ENCODE measurements at places on chromosomes 4 and X.

DNA sequence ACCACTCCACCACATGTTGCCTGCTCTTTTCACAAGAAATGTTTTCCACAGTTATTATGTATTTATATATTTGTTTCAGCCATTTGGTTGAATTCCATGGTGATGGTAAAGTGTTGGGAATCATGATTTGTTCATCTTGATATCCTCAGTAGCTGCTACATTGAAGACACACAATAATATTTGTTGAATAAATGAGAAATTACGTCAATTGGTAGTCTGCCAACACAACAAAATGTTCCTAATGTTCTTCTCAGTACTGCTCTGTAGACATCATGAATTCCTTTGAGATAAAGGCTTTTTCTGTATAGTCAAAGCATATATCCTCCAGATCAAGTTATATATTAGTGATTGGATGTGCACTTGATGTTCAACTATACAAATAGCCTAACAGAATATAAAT is 29.5 kb downstream of the CXXC4 start:
- no peaks in the 10 kb centered on the region for H3K36me3 ChIP-seq
- no peak overlapping the region for H3K27ac ChIP-seq
- no peaks in the 10 kb centered on the region for H3K4me1 ChIP-seq
- DNase-seq = no peak
- H3K27me3 ChIP-seq = no peaks in the 10 kb centered on the region

- no peak overlapping the region for H3K27ac ChIP-seq
- H3K4me1 ChIP-seq = no peaks in the 10 kb centered on the region
- no peaks in the 10 kb centered on the region for H3K36me3 ChIP-seq
- peak; percentile 21 for DNase-seq
- H3K4me3 ChIP-seq = no peak overlapping the region
These were observed 7.2 kb downstream of the TBC1D14 start for GRCh38 chr4:6916587-6917460.

DNA sequence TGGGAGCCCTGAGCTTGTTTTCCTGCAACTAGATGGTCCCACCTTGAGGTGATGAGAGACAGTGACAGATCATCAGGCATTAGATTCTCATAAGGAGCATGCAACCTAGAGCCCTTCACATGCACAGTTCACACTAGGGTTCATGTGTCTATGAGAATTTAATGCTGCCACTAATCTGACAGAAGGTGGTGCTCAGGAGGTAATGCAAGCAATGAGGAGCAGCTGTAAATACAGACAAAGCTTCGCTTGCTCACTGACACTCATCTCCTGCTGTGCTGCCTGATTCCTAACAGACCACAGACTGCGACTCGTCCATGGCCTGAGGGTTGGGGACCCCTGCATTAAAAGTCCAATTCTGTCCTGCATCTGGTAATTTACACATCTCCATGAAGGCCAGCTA is 141.6 kb downstream of the KCNIP4 start:
- peaks cover 30% of the 10 kb centered on the region for H3K4me1 ChIP-seq
- H3K27me3 ChIP-seq = no peaks in the 10 kb centered on the region
- H3K27ac ChIP-seq = no peak overlapping the region
- H3K4me3 ChIP-seq = no peak overlapping the region
- H3K36me3 ChIP-seq = no peaks in the 10 kb centered on the region

DNA sequence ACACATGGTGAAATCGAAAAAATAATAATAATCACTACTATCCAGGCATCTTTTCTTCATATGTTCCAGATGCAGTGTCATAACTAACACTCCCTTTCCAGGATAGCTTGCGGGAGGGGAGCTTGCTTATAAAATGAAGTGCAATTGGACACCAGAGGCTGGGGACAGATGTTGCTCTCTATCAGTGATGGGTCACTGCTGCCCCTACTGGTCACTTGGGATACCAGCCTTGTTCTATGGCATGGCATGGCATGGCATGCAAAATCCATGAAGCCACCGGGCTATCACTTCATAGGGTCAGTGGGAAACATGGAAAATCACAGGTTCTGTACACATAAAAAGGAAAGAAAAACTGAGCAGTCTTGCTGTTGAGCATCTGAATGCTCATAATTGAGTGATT is 168.1 kb downstream of the GLRA2 start:
- H3K4me1 ChIP-seq = 0 out of 2 replicates have a peak, but pooled peaks cover 3% of the 10 kb centered on the region
- no peaks in the 10 kb centered on the region for H3K27me3 ChIP-seq
- no peaks in the 10 kb centered on the region for H3K36me3 ChIP-seq
- H3K4me3 ChIP-seq = no peak overlapping the region
- H3K27ac ChIP-seq = no peak overlapping the region
- peak; percentile 26 for DNase-seq

GRCh38 chr4:89077761-89078160 is 20.8 kb upstream of the FAM13A start:
- H3K27me3 ChIP-seq = no peaks in the 10 kb centered on the region
- no peaks in the 10 kb centered on the region for H3K36me3 ChIP-seq
- no peak overlapping the region for H3K27ac ChIP-seq

DNA sequence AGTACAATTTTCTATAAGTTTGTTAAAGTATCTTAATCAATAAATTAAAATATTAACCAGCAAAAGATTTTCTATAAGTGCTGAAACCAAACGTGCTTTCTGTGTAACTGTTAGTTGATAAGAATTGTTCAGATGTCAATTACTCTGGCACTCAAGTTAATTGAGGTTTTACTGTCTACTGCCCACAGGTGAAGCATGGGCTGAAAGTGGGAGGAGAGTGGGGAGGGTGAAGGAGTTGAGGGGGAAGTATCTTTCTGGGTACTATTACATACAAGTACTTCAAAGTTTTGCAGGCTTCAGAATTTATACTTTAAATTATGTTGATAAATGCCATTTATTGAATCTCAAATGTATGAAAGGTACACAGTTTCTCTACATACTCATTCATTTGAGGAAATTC is 19.1 kb upstream of the CXCL3 start:
- H3K27me3 ChIP-seq = no peaks in the 10 kb centered on the region
- no peak overlapping the region for H3K4me3 ChIP-seq
- no peak for DNase-seq
- H3K36me3 ChIP-seq = no peaks in the 10 kb centered on the region
- peak overlapping the region; percentile 86 for H3K27ac ChIP-seq
- peaks cover 20% of the 10 kb centered on the region for H3K4me1 ChIP-seq

DNA sequence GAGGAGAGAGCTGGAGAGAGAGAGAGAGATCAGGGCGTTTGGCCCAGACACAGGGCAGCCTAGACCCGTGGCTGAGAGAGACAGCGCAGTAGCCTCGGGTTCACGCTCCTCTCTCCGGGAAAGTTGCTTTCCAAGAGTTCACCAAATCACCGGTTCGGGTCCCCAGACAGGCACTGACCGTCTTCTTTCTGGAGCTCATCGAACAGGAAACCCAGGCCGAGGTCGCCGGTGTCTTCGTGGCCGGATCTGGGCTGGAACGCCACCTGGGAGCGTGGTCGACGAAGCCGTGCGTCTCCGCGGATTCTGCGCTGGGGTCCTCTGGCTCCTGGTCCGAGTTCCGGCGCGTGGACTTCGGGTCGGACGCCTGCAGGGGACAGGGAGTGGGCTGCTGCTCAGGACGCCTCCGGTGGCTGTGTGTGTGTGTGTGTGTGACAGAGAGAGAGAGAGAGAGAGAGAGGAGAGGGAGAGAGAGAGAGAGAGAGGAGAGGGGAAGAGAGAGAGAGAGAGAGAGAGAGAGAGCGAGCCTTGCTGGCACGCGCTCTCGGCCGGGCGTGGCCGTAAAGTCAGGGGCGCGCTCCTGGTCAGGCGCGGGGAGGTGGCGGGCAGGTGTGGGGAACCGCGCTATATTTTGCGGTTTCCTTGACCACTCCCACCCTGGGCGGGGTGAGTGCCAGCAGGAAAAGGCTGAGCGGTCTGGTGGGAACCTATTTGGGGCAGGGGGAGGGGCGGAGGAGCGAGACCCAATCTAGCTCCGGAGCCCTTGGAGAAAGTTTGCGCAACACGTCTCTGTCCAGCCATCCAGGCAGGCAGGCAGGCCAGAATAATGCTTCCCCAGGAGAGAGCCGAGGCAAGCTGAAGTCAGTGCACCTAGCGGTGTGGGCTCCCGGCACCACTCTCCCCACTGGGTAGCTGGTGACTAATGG is 62.1 kb downstream of the RHOXF2B start:
- peak; percentile 20 for DNase-seq
- H3K36me3 ChIP-seq = no peaks in the 10 kb centered on the region
- no peak overlapping the region for H3K4me3 ChIP-seq
- H3K27me3 ChIP-seq = peaks cover 9% of the 10 kb centered on the region

GRCh38 chr4:75653845-75654503 is 19.2 kb downstream of the G3BP2 start:
- no peak overlapping the region for H3K27ac ChIP-seq
- peaks cover 4% of the 10 kb centered on the region for H3K4me1 ChIP-seq
- no peaks in the 10 kb centered on the region for H3K27me3 ChIP-seq
- no peak overlapping the region for H3K4me3 ChIP-seq
- H3K36me3 ChIP-seq = peaks cover 71% of the 10 kb centered on the region

GRCh38 chr4:37648084-37648817 is 37.9 kb downstream of the RELL1 start:
- H3K36me3 ChIP-seq = no peaks in the 10 kb centered on the region
- H3K4me1 ChIP-seq = peaks cover 12% of the 10 kb centered on the region
- peak overlapping the region; percentile 23 for H3K4me3 ChIP-seq
- H3K27ac ChIP-seq = peak overlapping the region; percentile 49
- H3K27me3 ChIP-seq = no peaks in the 10 kb centered on the region

Data from GM23248 (cell line).